Lung microvascular endothelial cell (primary cell): ENCODE measurements at places on chromosomes 12 and 14. TPM values are rescaled to one million over a fixed set of nuclear protein-coding genes. Genes with fewer than 3 reads are reported as not detected.

Gene RASSF9
- total RNA-seq: 4.1 and 10.9 TPM in 2 replicates

Gene AJUBA
- 36.0 and 70.2 TPM in 2 replicates for total RNA-seq

Gene APOLD1
- 26.8 and 31.9 TPM in 2 replicates for total RNA-seq

Gene CLEC4C
- total RNA-seq: not detected in 2 replicates

DNA sequence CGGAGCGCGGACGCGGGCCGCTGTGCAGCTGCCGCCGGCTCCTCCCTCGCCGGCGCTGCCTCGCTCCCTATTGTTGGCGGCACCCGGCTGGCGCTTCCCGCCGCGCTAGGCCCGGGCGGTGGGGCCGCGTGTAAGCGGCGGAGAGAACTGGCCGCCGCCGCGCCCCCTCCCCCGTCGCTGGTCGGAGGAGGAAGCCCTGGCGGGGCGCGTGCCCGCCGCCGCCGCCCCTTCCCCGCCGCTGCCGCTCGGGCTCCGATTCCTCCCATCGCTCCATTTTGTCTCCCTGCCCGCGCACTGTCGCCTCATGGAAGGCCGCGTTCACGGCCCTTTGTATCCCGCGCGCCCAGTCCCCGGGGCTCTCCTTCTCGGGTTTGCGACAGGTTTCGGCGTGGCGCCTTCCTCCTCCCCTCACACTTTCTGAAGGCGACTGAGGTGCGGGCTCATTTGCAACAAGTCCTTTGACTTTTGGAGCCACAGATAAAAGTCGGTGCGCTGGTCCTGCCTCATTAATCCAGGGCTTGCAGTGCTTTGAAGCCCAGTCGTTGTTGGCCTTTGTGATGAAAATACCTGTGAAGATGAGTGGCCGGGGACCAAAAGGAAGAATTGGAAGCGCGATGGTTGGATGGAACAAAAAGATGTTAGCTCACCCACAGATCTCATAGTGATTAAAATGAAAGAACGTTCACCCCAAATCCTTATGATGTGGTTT lies 707 bp downstream of the CPSF6 start:
- DNase-seq: peak; percentile 72

DNA sequence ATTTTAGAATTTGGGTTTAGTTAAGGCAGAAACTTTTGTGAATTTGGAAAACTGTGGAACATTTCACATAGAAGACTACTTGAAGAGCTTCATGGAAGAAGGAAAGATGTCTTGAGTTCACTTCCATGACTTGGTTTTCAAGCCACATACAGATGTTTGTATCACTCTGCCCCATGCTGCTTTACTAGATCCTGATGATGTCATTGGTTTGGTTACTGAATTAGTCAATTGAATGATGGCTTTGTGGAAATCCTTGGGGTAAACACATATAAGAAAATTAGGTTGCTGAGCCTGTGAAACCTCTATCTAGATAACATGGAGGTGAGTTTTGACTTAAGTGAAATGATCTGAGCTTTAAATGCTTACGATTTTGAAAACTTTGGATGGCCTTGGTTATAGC lies 90.6 kb downstream of the LRRK2 start:
- DNase-seq: no peak

- no peak for DNase-seq
Observed at GRCh38 chr12:28512406-28512805, 322.1 kb downstream of the CCDC91 start.
